ENCODE measurements at places on chromosomes 13 and 19.

GRCh38 chr13:110301083-110301482, 5.9 kb downstream of the COL4A1 start:
- no peak for DNase-seq

- DNase-seq = no peak
Observed at GRCh38 chr19:33240181-33240771, 14.6 kb upstream of the SLC7A10 start.

- no peak for DNase-seq
Observed at GRCh38 chr19:3862826-3863500, 5.9 kb downstream of the ZFR2 start.

DNA sequence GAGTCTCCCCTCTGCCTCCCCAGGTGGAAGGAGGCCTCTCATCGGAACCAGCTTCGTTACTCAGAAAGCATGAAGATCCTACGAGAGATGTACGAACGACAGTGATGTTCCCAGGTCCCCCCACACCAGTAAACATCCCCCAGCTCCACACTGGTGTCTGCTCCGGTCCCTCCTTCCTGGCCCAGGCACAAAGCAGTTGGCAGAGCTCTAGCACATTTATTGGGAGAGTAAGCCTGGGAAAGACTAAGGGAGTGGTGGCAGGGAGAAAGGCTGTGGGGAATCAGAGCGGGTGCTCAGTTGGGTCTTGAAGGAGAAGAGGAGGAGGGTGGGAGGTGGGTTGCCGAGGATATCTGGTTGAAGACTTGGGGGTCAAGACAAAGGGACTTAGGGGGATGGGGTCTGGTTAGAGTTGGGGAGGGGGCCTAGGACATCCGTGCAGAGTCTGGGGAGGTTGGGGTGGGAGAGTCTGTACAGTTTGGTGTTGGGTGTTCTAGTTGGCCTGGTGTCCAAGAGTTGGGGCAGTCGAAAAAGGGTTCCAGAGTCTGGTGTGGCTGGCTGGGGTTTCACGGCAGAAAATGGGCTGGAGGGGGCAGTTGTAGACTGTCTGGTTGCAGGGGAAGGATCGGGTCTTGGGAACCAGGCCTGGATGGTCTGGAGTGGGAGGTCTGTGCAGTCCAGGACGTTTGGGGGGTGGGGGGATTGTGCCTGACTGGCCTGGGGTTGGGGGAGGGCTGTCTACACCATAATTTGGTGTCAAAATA, 2.3 kb downstream of the HSPB6 start:
- no peak for DNase-seq

DNA sequence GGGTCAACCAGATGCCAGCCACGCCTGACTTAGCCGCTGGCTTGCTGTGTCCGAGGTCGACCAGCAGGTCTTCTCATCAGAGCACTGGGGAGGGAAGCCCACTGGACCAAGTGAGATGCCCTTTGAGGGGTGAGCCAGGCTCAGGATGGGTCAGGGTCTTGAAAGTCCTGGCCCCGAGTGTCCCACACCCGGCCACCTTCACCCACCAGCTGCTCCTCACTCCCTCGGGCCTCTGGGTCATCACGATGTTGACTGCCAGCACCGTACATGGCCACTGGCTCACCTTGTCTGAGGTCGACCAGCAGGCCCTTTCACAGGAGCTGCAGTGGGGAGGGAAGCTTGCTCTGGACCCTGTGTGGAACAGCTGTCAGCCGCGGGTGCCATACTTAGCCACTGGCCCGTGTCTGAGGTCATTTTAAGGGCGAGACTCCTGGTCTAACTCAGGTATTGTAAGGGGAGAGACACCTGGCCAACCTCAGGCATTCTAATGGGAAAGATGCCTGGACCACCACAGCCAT, 1361.3 kb downstream of the UQCRFS1 start:
- DNase-seq = no peak

- DNase-seq = no peak
Observed at GRCh38 chr19:48415395-48415794, 21.9 kb downstream of the GRIN2D start.

DNA sequence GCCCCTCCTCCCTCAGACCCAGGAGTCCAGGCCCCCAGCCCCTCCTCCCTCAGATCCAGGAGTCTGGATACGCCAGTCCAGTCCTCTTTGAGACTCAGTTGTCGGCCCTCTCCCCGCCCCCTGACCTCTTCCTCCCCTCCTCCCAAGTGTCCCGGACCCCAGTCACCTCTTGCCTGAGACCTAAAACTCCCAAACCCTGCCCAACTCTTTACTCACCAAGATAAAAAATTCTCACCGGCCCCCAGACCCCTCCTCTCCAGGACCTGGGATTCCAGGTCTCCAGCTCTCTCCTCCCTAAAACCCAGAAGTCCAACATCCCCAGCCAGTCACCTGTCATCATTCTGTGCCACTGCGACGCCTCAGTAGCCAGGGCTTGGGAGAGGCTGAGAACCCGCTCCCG, 1.4 kb upstream of the HSD17B14 start:
- no peak for DNase-seq

- DNase-seq = no peak
Observed at GRCh38 chr13:88802886-88803285, 1131.7 kb downstream of the SLITRK5 start.

DNA sequence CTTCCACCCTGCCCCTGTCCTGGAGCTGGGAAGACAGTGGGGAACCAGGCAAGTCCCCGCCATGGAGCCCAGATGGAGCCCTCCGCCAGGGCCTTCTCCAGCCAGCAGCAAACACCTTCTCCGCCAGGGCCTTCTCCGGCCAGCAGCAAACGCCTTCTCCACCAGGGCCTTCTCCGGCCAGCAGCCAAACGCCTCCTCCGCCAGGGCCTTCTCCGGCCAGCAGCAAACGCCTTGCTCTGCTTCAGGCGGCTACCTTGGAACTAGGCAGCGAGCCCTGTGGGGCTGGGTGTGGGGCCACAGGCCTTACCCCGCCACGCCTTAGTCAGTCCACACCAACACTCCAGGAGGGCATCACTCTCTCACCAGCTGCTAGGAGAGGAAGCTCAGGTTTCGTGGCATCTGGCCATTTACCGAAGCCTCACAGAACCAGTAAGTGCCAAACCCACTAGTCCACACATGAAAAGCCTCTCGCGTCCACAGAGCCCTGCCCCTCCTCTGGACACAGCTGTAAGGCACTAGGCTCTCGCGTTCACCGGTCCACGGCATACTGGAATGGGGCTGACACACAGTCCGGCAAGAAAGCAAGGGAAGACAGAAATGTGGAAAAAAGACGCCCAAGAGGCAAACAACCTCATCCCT, 41.0 kb downstream of the MLLT1 start:
- no peak for DNase-seq

DNA sequence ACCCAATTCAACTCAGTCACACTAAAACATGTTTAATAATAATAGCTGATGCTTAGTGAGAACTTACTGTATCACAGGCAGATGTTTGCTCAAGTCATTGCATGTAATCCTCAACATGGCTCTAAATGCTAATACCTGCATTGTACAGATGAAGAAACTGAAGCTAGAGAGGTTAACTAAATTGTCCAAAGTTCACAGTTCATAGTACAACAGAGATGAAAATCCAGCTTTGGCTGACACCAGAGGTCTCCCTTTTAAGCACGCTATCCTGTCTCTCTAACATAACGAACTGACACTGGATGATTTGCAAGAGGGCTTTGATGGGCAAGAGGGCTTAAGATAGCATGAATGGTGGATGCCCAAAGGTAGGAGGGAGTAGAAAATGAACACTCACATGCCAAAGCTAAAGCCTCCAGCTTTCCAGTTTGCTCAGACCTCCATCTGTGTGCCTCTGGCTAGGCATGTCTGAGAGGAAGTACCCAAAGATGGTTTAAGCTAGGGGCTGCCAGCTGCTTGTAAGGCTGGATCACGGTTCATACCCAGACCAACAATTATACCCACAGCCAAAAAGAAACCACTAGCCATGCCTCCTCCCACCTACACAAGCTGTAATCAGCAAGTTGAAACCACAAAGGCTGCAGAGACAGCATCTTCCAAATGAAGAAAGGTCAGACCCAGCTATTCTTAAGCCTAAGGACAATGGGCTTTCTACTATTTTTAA, 196.9 kb upstream of the UBL3 start:
- DNase-seq = no peak

DNA sequence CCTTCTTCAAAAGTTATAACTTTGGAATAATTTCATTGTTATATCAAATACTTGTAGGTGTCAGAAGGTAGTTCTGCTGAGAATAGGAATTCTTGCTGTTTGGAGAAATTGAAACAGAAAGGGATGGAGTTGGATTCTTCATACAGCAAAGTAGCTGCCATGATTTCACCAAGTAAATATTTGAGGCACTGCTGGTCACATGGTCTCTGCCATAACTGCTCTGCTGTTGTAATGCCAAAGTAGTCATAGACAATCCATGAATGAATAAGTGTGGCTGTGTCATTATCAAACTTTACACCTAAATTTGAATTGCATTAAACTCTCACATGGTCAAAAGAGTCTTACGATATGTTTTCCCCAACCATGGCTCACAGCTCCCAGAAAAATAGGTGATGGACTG, 308.6 kb downstream of the GPC6 start:
- peak; percentile 35 for DNase-seq

DNA sequence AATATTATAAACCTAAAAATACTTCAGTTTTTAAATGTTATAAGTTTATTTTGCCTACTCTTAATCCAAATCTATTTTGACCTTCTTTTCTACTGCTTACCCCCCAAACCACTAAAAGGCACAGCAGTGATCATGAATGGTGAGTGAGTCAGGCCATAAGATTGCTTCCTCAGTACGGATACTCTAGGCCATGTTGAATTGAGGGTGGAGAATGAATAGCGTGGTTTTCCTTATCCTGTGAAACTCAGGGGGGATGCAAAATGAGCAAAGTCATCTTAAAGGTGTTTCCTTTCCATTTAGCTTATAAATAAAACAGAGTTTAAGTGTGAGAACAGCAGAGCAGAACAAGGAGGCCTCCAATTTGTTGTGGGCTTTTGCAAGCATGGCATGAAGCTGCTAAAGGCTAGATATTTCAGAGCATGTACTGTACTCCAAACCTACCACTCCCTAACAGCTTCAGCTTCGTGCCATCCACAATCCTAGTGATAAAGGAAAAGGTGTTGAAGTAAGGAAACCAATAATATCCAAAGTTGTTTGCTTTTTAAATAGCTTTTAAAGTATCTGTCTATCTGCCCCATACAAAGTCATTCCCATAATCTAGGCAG, 25.0 kb downstream of the SERPINE3 start:
- DNase-seq = peak; percentile 38

- DNase-seq = no peak
Observed at GRCh38 chr13:50467156-50468110, 376.1 kb downstream of the DLEU7 start.

GRCh38 chr13:20567881-20568528, 1.0 kb downstream of the IFT88 start:
- DNase-seq = no peak

DNA sequence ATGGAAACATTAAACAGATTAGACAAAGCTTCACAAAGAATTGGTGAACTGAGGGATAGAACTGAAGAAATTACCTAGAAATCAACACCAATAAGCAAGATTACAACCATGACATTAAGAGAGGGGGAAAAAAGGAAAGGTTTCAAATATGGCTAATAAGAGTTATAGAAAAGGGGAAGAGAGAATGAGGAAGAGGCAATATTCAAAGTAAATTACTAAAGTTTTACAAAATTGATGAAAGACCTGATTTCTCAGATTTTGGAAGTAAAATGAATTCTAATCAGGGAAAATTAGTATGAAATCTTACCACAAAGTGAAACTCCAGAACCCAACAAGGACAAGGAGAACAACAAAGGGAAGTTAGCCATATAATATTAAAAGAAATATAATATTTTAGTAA, 187.4 kb downstream of the NBEA start:
- no peak for DNase-seq

DNA sequence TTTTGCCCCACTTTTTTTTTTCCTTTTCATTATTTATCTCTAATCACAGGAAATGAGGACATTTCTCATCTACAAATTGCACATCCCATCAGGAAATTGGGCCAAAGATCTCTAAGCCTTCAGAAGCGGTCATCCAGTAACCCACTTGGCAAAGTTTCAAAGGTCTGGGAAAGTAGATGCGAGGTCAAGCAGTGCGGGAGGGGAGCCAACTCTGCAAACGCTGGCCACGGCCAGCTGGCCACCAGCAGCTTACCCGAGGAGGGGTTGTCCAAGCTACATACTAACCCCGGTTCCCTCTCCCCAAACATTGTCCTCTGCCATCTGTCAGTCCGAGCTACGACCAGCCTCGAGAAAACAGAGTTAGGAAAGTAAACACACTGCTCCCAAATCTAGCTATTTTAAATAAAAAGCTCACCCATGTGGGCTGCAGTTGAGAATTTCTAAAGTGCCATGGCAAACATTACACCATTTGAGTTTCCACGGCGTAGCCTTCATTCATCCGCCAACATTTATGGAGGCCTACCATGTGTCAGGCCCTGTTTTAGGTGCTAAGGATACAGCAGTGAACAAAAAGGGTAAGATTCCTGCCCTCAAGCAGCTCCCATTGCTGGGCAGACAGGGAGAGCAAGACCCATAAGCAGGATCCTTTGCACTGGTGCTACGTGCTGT, 11.5 kb downstream of the FFAR2 start:
- no peak for DNase-seq

DNA sequence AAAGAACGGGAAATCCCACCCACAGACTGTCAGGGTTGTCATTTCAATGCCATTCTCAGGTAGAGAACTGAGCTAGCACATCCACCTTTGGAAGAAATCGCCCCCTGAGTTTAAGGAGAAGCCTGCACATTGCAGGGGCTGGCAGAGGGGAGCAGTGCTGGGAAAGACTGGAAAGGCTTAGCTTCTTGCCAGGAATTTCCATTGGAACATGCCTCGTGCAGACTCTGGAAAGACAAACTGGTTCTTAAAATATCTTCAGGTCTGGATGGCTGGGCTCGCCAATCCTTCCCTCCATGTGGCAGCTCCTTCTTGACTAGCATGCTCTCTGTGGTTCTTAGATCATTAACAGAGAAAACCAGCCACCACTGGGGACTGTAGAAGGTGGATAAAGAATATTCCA, 414.1 kb downstream of the TSHZ3 start:
- DNase-seq = no peak

DNA sequence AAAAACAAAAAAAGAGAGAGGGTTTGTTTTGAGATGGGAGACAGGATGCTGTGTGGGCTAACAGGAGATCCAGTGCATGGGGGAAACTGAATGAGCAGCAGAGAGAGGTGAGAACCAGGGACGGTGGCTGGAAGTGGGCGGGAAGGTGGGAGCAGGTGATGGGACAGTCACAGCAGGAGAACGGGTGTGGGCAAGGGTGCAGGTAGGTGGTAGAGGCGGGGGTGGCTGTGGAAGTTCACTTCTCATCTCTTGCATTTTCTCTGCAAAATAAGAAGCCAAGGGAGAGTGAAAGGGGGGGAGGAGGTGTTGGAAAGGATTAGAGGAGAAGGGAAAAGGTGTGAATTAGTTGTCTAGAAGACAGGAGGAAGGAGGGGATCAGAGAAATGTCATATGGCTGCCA, 21.9 kb downstream of the FBXO17 start:
- no peak for DNase-seq

GRCh38 chr13:83929157-83929556, 46.9 kb upstream of the SLITRK1 start:
- no peak for DNase-seq

All from RCC 7860 (cell line).